ENCODE measurements at places on chromosomes 6 and 20.
A peak's percentile ranks its signal among the peaks of the same experiment; 100 is the strongest.

- DNase-seq = no peak
Measured at GRCh38 chr6:158405933-158406332, 93.7 kb downstream of the TULP4 start.

GRCh38 chr6:164150232-164150631 is 735.7 kb downstream of the QKI start:
- no peak for DNase-seq

DNA sequence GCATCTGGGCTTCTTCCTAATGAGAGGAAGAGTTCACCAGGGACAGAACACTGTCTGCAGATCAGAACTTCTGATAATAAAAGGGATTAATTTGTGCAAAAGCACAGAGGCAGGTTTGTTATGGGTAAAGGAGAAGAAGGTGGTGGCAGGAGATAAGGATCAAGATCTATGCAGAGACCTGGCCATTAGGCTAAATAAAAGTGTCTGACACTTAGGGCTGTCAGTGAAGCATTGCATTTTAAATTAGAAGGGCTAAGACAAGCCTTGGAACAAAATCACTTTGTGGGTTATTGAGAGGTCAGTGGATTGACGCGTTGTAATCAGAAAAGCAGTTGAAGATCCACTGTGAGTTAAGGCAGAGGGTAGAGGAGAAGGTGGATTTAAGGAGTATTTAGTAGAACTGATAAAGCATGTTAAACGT is 76.8 kb downstream of the MAP3K4 start:
- no peak for DNase-seq

DNA sequence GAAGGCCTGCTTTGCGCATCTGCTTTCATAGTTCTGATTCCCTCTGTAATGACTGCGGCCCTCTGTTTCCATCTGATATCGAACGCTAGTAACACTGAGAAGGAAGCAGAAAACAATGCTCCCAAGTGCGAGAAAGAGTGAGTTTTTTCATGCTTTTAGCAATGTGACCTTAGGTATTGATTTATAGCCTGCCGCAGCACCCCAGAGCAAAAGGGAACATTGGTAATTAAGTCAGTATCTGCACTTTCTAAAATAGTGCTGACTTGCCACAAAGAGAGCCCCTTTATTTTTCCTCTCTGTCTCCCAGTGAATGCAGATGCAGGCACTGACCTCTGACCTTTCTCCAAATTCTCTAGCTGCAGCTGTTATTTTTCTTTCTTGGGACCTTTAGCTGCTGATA is 129.8 kb downstream of the HDGFL1 start:
- no peak for DNase-seq

- no peak for DNase-seq
Measured at GRCh38 chr6:131173680-131174079, 38.4 kb downstream of the AKAP7 start.

GRCh38 chr6:146884728-146885127 is 286.0 kb downstream of the ADGB start:
- no peak for DNase-seq

- DNase-seq = no peak
Measured at GRCh38 chr6:136535880-136536650, 14.2 kb downstream of the MAP7 start.

DNA sequence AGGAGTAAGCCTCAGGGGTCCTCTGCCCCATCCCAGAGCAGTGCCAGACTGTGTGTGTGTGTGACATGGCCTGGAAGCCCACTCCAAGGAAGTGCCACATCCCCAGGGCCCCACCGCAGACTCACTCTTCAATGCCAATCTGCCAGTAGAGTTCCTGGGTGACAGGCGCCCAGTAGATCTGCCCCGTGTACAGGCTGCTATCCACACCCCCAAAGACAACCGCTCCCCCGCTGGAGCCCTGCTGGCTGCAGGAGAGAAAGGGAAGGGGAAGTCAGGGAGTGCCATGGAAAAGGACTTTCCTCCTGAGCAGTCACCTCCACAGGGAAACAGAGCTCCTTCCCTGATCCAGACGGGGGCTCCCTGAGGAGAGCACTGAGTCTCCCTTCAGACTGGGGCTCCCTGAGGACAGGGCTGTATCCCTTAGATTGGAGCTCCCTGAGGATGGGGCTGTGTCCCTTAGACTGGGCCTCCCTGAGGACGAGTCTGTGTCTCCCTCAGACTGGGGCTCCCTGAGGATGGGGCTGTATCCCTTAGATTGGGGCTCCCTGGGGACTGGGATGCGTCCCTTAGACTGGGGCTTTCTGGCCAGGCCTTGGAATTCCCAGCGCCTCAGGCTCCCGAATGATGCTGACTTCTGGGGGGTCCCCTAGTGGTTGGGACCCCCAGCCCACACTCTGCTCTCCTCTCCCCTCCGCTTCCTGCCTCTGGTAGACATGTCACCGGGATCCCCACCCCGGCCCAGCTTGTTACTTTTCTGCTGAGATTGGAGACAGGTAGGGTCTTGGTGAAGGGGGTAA is 5.2 kb upstream of the TFEB start:
- DNase-seq = no peak

- DNase-seq = no peak
Measured at GRCh38 chr6:94049001-94049400, 629.6 kb upstream of the EPHA7 start.

DNA sequence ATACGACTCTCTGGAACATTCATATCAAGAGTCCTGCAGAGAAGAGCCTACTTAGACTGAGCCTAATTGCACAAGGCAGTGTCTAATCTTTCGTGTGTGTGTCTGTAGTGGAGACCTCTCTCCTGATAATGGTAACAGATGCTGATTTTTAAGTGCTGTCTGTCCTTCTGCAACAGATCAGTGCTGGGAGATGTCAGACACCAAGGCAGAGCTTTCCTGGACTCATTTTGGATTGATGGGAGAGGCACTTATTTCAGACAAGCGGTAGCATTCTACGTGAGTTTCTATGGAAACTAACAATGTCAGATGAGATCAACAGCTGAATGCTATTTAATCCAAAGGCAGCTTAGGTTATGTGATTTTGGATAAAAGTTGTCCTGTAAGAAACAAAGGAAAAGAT is 167.6 kb downstream of the PLCB4 start:
- DNase-seq = no peak

DNA sequence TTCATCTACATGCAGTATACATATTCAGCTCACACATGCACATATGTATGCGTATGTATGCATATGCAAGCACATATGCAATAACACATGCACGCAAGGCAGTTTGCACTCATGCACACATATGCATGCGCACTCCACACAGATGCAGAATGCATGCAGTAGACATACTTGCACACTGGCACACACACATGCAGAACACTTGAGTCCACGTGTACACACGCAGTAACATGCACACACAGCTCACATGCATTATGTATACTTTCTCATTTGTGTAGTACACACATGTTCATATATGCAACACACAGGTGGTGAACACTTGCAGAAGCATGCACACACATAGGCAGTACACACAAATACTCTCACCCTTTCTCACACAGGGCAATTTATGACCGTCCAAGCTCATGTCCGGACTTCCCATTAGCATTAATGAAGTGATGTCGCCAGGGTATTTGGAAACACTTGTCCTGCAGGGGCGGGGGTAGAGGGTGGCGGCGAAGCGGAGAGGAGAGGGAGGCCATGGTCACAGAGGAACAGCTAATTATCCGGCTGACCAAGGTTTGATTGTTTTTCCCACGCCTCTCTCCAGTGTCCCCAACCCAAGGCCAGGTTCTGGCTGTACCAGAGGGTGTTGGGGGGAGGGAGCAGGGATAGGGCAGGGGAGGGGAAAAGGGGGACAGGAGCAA is 91.3 kb downstream of the VEGFA start:
- DNase-seq = no peak

- DNase-seq = no peak
Measured at GRCh38 chr20:10006447-10007090, 28.2 kb upstream of the ANKEF1 start.

- DNase-seq = no peak
Measured at GRCh38 chr6:57297505-57297904, 19.9 kb upstream of the PRIM2 start.

DNA sequence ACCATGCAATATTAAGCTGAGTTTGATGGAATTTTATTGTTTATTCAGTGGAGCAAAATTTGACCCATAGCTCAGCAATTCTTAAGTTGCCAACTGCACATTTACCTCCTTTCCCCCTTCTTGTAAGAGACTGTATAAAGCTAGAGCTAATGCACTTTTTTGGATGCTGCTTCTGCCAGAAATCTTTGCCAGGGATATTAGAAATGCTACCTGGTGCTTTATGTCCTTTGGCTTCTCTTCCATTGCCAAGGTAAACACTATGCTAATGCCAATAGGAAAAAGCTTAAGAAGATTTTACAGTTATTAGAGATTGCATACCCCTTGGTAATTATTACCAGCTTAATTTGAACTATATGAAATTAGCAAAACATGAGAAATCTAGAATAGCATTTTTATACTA is 79.0 kb upstream of the OGFRL1 start:
- DNase-seq = no peak

- no peak for DNase-seq
Measured at GRCh38 chr6:64815718-64816117, 891.3 kb downstream of the EYS start.

- peak; percentile 95 for DNase-seq
Measured at GRCh38 chr6:46652603-46653438, at the start of the genes CYP39A1 and SLC25A27. Gene CYP39A1 (minus strand): TSS chr6:46652818. CDS start chr6:46652582, 236 bp downstream. Gene SLC25A27 (plus strand): TSS chr6:46652975. CDS start chr6:46653193, 218 bp downstream.

- no peak for DNase-seq
Measured at GRCh38 chr6:35311390-35312075, 13.9 kb downstream of the DEF6 start.

GRCh38 chr6:136403110-136403980 is 113.7 kb upstream of the BCLAF1 start:
- DNase-seq = no peak

DNA sequence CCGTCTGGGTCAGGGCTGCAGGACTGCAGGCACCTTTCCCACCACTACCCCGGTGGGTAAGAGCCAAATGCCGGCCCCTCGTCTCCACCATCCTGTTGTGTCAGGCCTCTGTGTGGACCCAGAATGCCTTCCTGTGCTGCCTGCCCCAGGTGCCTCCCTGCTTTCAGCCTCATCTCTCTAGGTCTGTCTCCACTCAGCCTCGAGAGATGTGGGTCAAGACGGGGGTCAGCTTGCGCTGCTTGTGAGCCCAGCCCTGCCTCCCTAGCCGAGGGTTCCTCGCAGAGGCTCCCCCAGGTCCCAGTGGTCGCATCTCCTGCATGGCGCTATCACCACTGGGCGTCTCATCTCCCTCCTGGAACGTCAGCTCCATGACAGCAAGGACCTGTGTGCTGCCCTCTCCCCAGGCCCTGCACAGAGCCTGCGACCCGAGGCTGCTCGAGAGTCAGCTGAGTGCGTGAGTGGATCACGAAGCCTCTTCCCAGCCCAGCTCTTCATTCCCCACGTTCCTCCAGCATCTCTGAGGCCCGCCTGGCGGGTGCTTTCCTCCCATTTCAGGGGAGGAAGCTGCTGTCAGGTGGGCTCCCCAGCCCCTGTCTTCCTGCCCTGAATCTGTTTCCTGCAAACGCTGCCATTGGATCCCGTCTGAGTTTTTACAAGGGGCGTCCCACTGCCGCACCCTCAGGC is 38.7 kb upstream of the ZBP1 start:
- peak; percentile 75 for DNase-seq

- DNase-seq = peak; percentile 85
Measured at GRCh38 chr6:33417128-33417902, 592 bp downstream of the CUTA start.

Measured in posterior cingulate gyrus (tissue), 11 donors.